ENCODE measurements at places on chromosomes 11 and 22. TPM values are rescaled to one million over a fixed set of nuclear protein-coding genes. Genes with fewer than 3 reads are reported as not detected.

Gene PTPN5
- total RNA-seq: not detected

Gene LRRC4C
- not detected for total RNA-seq

Gene MPZL3
- total RNA-seq: 16.7 TPM

Gene SPTBN2
- total RNA-seq: 0.10 TPM

Gene SEPTIN5
- total RNA-seq: 20.9 TPM

Gene OR52N5
- total RNA-seq: not detected
